Cortex of kidney (tissue), 1 donor: ENCODE measurements at places on chromosomes 5 and 9.

- no peak for DNase-seq
These were observed 113.1 kb downstream of the KIAA1958 start for GRCh38 chr9:112599732-112600131.

GRCh38 chr9:37528652-37529471 lies 43.1 kb downstream of the POLR1E start:
- DNase-seq: no peak

GRCh38 chr9:136326061-136326760 lies 1.1 kb upstream of the GPSM1 start:
- no peak for DNase-seq

GRCh38 chr5:36200513-36200912 lies 41.2 kb downstream of the NADK2 start:
- DNase-seq: no peak

DNA sequence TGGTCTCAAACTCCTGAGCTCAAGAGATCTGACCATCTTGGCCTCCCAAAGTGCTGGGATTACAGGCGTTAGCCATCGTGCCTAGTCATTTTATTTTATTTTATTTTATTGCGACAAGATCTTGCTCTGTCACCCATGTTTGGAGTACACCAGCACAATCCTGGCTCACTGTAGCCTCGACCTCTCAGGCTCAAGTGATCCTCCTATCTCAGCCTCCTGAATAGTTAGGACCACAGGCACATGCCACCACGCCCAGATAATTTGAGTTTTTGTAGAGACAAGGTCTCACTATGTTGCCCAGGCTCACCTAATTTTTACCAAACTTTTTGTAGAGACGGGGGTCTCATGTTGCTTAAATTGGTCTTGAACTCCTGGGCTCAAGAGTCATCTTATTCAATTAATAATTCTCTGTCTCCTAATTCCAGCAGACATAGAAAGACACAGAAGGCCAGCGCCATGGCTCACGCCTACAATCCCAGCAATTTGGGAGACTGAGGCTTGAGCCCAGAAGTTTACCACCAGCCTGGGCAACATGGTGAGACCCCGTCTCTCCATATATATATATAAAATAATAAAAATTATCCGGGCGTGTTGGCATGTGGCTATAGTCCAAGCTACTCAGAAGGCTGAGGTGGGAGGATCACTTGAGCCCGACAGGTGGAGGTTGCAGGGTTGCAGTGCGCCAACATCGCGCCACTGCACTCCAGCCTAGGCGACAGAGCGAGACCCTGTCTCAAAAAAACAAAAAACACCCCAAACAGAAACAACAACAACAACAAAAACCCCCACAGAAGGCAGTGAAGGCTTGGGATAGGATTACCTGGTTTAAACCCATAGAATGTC lies 1.0 kb upstream of the UBAP1 start:
- no peak for DNase-seq

DNA sequence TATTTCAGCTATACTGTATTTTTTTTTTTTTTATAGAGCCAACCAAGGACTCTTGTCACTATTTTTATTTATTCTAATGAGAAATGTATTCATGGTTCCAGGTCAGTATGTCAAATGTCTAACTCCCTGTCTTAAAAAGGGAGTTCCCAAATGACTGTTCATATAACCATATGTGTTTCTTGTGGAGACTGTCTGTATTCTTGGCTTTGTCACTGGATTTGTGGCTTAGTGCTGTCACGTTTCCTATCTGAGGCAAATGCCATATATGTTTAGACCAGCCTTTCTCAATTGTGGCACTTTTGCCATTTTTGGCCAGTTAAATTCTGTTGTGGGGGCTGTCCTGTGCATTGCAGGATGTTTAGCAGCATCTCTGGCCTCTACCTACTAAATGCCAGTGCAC lies 3.1 kb downstream of the GCNT1 start:
- DNase-seq: no peak

DNA sequence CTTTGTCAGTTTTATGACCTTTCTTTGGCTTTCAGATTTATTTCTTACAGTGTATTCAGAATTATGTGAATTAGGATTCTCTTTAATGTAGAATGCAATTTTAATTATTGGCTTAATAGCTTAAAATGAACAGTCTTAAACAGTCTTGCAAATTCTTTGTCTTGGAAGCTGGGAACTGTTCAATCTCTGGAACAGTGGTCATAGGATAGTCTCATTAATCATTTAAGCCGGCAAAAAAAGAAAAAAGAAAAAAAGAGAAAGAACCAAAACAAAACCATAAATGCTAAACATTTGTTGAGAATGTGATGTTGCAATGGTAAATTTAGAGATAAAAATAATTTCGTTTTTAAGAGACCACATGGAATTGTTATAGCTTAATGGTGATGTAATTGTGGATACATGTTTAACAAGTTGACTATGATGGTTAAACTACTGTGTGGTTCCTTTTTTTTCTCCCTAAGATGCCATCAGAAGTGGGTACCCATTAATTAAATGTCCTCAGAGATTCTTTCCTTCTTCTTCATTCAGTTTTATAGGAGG lies 61.6 kb downstream of the NNT start:
- no peak for DNase-seq

DNA sequence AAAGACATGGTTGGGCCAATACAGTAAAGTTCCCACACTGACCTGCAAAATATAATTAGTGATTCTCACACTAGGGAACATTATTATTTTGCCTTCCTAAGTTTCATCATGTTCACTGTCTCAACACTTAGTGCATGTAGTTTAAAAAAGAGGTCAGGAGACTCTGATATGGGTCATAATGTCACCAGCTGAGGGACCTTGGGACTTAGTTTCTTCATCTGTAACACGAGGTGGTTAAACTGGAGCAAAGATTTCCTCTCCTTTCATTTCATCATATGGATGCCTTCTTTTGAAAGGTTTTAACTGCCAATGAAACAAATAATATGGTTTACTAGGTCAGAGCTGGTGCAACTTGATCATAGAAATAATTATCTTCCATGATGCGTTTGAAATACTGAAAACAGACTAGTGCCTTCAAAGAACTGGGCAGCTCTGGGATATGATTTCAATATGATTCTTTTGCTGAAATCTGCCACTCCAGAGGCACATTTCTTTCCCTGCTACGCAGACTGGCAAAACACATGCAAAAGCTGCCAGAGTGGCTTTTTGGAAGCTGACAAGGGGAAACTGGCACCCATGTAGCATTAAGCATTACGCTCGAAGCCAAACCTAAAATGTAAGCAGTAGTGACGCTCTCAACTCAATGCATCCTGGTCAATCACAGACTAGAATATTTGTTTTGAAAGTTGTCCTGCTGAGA lies 20.8 kb downstream of the RETREG1 start:
- DNase-seq: no peak

GRCh38 chr9:129166623-129167557 lies 11.2 kb downstream of the IER5L start:
- no peak for DNase-seq

DNA sequence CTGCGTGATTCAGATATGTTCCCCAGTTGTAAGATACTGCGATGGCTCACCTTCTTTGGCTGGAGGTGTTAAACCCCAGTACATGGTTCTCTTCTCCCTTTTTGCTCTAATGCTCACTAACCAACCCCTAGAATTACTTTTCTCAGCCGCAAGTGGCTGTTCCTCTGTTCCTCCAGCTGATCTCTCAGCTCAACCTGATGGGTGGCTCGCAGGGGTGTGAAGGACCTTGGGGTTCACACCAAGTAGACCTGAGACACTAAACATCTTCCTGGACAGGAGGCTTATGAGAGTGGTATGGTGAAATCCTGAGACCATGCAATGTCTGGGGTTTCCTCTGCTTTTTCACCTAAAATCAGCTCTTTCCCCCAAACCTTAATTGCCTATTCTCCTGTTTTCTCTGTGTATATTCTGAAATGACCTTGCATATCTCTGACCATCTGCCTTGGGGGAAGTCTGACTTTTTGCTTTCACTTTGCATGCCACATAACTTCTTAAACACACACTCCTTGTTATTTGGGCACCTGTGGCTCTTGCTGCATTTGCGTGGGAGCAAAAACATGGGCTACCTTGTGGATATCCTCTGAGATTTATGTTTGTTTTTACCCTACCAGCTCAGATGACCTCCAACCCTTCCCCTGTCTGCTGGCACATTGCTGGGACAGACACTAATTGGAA lies 15.9 kb upstream of the IFNA14 start:
- no peak for DNase-seq

GRCh38 chr9:35907711-35908503 lies 1.4 kb upstream of the SPAAR start:
- no peak for DNase-seq

- no peak for DNase-seq
These were observed 85.1 kb downstream of the SSBP2 start for GRCh38 chr5:81665795-81666194.

- DNase-seq: no peak
These were observed 439.5 kb downstream of the ACTL7B start for GRCh38 chr9:108416324-108416723.

- DNase-seq: no peak
These were observed 77.4 kb downstream of the CFAP77 start for GRCh38 chr9:132487351-132487791.

GRCh38 chr5:145830594-145830993 lies 4.5 kb downstream of the PRELID2 start:
- DNase-seq: no peak

DNA sequence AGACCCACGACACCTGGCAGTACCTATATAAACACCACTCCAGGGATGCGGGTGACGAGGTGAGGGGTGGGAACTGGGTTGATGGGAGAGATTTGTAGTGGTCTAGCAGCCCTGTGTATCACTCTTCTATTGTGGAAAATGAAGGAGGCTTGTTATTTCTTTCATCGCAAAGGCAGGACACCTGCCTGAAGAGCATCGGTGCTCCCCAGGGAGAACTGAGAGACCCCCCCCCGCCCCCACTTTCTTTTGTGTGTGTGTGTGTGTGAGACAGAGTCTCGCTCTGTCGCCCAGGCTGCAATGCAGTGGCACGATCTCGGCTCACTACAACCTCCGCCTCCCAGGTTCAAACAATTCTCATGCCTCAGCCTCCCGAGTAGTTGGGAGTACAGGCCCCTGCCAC lies 8.3 kb upstream of the WDR5 start:
- no peak for DNase-seq

- DNase-seq: no peak
These were observed 21.5 kb downstream of the SHB start for GRCh38 chr9:38047301-38048251.

DNA sequence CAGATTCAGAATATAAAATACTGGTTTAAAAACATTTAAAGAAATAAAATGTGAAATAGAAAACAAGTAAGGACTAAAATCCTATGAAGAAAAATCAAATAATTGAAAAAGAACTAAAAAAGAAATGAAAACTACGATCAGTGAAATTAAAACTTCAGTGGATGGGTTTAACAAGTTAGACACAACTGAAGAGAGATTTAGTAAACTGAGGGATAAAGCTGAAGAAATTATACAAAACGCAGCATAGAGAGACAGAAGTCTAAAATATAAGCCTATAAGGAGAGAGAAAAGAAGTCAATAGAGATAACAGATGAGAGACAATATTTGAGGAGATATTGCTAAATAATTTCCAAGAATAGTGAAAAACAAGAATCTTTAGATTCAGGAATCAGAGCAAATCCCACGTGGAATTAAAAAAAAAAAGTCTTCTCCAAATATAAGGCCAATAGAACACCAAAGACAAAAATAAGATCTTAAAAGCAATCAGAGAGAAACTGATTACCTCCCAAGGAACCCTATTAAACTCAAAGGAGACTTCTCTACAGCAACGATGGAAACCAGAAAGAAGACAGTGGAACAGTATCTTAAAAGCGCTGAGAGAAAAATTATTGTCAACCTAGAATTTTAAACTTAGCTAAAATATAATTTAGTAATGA lies 59.6 kb upstream of the ABL1 start:
- DNase-seq: no peak

GRCh38 chr5:149002761-149003689 lies 59.8 kb downstream of the SH3TC2 start:
- DNase-seq: no peak

DNA sequence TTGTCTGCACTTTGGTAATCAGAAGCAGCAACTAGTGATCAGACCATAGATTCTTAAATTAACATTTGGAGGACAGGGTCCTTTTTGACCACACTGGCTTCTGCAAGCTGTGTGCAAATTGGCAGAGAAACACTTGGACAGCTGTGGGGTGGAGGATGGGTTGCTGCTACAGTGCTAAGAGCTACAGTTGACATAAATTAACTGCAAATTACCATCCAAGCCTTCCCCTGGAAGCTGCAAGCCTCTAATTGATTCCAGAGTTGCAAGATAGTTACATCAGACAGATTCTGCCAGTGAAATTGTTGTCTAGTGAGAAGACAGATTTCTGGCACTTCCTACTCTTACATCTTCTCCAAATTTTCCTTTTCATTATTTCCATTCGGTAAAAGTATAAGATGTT lies 517.7 kb downstream of the DIRAS2 start:
- no peak for DNase-seq

DNA sequence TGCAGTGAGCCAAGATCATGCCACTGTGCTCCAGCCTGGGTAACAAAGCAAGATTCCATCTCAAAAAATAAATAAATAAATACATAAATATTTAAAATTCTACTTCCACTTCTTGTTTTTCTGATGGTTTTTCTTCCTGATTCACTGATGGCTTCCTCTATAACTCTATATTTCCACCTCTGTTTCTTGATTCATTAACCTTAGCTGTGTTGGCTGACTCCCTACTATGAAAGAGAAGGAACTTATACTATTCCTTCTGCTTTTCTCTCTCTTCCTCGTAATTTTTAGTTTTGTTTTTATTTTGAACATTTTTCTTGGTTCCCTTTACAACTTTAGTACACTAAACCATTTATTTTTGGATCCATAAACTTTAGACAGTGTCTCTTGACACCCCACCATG lies 103.5 kb downstream of the MAMDC2 start:
- no peak for DNase-seq

GRCh38 chr5:68140763-68141162 lies 74.8 kb upstream of the PIK3R1 start:
- no peak for DNase-seq

DNA sequence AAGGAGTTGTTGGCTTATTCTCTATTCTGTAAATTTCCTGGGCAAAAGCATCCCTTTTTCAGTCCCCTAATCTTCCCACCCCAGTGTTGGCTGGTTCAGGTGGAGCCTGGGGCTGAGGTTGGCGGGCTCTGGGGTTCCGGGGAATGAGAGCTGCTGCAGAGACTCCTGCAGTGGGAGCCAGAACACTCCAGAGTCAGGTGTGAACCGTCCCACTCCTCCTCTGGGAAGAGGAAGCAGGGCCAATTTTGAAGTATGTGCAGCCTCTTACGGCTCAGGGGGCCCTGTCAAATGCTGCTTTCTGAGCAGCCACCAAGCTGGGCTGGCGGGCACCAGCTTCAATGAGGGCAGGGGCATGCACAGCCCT lies 42.8 kb downstream of the JADE2 start:
- no peak for DNase-seq

GRCh38 chr5:112142769-112143270 lies 276.3 kb downstream of the EPB41L4A start:
- no peak for DNase-seq

GRCh38 chr9:113651896-113652295 lies 188.4 kb downstream of the RGS3 start:
- DNase-seq: no peak

GRCh38 chr9:75117564-75117963 lies 29.2 kb downstream of the OSTF1 start:
- no peak for DNase-seq
